Activated naive CD8-positive, alpha-beta T cell treated with anti-CD3 and anti-CD28 coated beads for 36 hours (primary cell): ENCODE measurements at places on chromosomes 4 and X.

DNA sequence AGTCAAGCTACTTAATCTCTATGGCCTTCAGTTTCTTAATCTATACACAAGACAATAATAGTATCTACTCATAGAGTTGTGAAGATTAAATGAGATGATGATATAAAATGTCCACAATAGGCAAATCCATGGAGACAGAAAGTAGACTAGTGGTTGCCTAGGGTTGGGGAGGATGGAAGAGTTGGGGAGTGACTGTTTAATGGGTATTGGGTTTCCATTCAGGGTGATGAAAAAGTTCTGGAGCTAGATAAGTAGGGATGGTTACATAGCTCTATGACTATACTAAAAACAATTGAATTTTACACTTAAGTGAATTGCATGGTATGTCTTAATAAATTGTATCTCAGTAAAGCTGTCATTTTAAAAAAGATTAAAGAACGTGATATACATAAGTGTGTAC lies 35.7 kb downstream of the BCORL1 start:
- H3K27me3 ChIP-seq, result no peaks in the 10 kb centered on the region
- no peak for DNase-seq

DNA sequence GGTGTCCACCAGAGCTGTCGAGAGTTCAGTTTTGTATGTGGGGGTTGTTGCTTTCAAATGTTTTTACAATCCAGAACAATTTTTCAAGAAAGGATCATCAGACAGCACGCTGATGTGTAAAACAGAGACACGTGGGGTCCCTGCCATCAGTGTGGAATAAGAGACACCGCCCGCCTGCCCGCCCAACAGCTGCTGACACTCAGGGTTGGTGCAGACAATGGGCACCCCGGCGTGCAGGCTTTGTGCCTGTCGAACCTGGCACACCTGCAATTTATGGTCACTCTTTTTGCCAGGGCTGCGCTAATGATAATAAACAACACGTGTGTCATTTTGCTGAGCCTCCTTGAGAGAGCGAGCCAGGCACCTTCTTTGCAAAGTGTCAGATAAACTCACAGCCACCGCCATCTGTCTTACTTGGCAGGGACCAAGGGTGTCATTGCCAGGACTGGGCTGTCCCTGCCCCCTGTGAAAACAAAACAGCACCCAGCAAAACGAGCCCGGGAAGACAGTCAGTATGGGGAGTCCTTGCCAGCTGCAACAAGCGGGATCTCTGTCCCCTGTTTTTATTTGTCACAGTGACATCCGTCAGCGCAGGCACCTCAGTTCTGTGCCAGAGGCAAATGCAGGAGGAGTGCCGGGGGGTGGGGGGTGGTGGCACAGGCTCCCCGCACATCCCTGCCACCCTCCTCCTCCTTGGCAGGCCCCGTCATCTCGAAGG lies 69.1 kb downstream of the PSAPL1 start:
- DNase-seq, result no peak
- no peak overlapping the region for H3K27ac ChIP-seq
- H3K4me1 ChIP-seq, result no peaks in the 10 kb centered on the region
- no peaks in the 10 kb centered on the region for H3K27me3 ChIP-seq

DNA sequence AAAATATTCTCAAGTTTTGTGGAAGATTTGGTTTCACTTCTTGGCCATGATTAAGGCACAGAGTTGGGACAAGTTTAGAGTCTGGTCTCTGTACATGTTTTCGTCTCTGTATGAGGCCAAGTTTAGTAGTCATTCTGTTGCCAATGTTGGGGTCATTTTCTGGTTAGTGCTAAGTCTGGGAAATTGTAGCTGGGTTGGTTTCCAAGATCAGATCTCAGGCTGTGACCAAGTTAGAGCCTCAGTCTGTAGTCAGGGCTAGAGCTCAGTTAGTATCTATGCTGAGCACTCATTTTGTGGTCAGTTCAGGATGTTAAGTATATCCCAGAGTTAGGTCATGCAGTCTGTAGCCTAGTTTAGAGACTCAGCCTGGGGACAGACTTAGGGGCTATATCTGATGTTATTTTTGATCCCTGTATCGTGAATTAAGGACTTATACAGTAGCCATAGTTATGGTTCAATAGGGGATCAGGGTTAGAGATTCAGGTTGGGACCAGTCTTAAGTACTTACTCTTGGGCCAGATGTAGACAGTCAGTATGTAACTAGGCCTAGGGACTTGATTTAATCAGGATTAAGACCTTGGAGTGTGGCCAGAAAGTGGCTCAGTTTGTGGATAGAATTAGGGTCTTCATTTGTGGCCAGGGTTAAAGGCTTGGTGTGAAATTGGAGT lies 6.6 kb upstream of the ENOX2 start:
- H3K36me3 ChIP-seq, result no peaks in the 10 kb centered on the region
- no peak overlapping the region for H3K4me3 ChIP-seq
- DNase-seq, result no peak
- no peaks in the 10 kb centered on the region for H3K27me3 ChIP-seq
- H3K4me1 ChIP-seq, result no peaks in the 10 kb centered on the region

DNA sequence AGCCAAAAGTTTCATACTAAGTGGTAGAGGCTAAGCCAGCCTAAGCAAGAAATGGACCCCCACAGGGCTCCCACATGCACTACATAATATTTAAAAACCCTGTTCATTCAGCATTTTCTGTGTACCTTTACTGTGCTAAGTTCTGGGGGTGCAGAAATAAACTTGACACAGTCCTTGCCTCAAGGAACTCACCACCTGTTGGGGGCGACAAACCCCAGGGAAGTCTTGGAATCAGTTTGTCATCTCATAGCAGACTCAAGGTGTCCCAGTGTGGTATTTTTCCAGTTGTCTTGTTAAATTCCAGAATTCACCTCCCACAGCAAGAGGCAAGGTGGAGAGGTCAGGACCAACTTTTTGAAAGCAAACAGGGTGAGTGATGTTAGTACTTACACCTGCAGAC lies 43.1 kb downstream of the ATG4A start:
- no peak overlapping the region for H3K27ac ChIP-seq
- no peak for DNase-seq
- H3K4me1 ChIP-seq, result no peaks in the 10 kb centered on the region
- no peaks in the 10 kb centered on the region for H3K27me3 ChIP-seq
- no peak overlapping the region for H3K4me3 ChIP-seq

DNA sequence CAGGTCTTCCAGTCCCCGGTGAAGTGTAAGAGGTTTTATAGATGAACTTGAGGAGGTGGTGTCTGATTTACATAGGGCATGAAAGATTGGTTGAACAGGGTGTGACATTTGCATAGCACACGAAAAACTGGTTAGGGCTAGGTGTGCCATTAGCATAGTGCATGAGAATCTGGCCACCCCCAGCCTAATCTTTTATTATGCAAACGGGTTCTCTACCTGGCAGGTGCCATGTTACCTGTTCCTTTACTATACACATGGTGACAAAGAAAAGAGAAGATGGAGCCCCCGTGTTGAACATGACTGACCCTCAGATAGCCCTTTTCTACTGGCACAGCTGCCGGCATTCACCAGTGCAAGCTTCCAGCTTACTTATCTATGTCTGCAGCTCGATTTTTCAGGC lies 71.0 kb downstream of the UCHL1 start:
- H3K4me1 ChIP-seq, result no peaks in the 10 kb centered on the region
- peaks cover 4% of the 10 kb centered on the region for H3K27me3 ChIP-seq
- H3K27ac ChIP-seq, result no peak overlapping the region
- DNase-seq, result no peak
- H3K4me3 ChIP-seq, result no peak overlapping the region

GRCh38 chr4:76430519-76431388 lies 4.3 kb upstream of the SHROOM3 start:
- H3K4me1 ChIP-seq, result no peaks in the 10 kb centered on the region
- no peak for DNase-seq
- H3K27me3 ChIP-seq, result peaks cover 17% of the 10 kb centered on the region
- no peaks in the 10 kb centered on the region for H3K36me3 ChIP-seq
- H3K27ac ChIP-seq, result no peak overlapping the region
- no peak overlapping the region for H3K4me3 ChIP-seq

GRCh38 chr4:28481565-28481964 lies 1620.9 kb downstream of the STIM2 start:
- no peaks in the 10 kb centered on the region for H3K4me1 ChIP-seq
- no peaks in the 10 kb centered on the region for H3K27me3 ChIP-seq
- no peak overlapping the region for H3K27ac ChIP-seq

- H3K27me3 ChIP-seq, result no peaks in the 10 kb centered on the region
- no peaks in the 10 kb centered on the region for H3K36me3 ChIP-seq
- H3K4me1 ChIP-seq, result no peaks in the 10 kb centered on the region
- DNase-seq, result no peak
These were observed 14.4 kb upstream of the SOD3 start for GRCh38 chr4:24780936-24781495.

DNA sequence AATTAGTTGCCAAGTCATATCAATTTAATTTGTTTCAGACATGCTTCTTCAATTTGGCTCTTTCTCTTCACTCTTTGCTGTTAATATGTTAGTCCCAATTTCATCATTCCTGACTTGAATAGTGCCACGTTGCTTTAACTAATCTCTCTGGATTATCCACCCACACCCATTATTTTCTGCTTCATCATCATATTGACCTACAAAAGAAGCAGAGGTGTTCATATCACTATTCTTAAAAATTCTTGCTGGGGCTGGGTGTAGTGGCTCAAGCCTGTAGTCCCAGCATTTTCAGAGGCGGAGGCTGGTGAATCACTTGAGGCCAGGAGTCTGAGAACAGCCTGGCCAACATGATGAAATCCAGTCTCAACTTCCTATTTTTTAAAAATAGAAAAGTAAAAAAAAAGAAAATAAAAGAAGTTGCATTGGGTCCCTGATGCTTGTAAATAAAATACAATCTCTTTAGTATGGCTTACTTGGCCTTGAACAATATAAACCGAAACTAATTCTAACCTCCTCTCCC lies 65.7 kb upstream of the KCNIP4 start:
- no peak overlapping the region for H3K4me3 ChIP-seq
- no peaks in the 10 kb centered on the region for H3K4me1 ChIP-seq
- H3K36me3 ChIP-seq, result no peaks in the 10 kb centered on the region

GRCh38 chr4:112751447-112751846 lies 114.5 kb downstream of the LARP7 start:
- no peak overlapping the region for H3K4me3 ChIP-seq
- peaks cover 14% of the 10 kb centered on the region for H3K27me3 ChIP-seq
- peaks cover 11% of the 10 kb centered on the region for H3K4me1 ChIP-seq
- DNase-seq, result no peak
- no peak overlapping the region for H3K27ac ChIP-seq

GRCh38 chr4:109809655-109810054 lies 5.9 kb upstream of the GAR1 start:
- peaks cover 2% of the 10 kb centered on the region for H3K4me1 ChIP-seq
- DNase-seq, result no peak
- no peaks in the 10 kb centered on the region for H3K36me3 ChIP-seq
- no peak overlapping the region for H3K27ac ChIP-seq
- H3K4me3 ChIP-seq, result no peak overlapping the region
- H3K27me3 ChIP-seq, result peaks cover 6% of the 10 kb centered on the region

DNA sequence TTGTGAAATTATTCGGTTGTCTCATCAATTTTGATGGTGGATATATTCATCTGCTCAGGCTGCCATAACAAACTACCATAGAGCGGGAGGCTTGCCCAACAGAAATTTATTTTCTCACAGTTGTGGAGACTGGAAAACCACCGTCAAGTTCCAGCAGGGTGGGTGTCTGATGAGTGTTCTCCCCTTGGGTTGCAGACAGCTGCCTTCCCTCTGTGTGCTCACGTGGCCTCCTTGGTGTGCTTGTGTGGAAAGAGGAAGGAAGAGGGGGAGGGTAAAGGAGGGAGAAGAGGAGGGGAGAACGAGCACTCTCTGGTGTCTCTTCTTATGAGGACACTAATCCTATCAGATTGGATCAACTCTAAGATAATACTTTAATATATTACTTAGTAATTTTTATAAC lies 123.8 kb upstream of the TEX13D start:
- H3K27ac ChIP-seq, result peak overlapping the region; percentile 59
- H3K4me1 ChIP-seq, result peaks cover 13% of the 10 kb centered on the region
- H3K36me3 ChIP-seq, result peaks cover 4% of the 10 kb centered on the region

DNA sequence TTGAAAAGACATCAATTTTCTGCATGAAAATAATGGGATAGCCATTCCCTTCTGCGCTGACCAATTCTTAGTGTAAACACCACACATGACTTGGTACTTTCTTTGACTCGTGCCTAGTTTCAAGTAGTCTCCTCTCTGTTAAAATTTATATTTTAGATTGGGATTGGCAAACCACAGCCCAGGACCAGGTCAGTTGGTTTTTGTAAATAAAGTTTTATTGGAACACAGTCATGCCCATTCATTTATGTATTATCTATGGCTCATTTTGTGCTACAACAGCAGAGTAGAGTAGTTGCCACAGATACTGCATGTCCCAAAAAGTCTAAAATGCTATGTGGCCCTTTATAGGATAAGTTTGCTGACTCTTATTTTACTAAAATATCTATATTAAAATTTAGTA lies 46.7 kb downstream of the BMX start:
- peaks cover 7% of the 10 kb centered on the region for H3K27me3 ChIP-seq
- H3K36me3 ChIP-seq, result no peaks in the 10 kb centered on the region
- H3K27ac ChIP-seq, result no peak overlapping the region
- H3K4me1 ChIP-seq, result no peaks in the 10 kb centered on the region
- no peak overlapping the region for H3K4me3 ChIP-seq

DNA sequence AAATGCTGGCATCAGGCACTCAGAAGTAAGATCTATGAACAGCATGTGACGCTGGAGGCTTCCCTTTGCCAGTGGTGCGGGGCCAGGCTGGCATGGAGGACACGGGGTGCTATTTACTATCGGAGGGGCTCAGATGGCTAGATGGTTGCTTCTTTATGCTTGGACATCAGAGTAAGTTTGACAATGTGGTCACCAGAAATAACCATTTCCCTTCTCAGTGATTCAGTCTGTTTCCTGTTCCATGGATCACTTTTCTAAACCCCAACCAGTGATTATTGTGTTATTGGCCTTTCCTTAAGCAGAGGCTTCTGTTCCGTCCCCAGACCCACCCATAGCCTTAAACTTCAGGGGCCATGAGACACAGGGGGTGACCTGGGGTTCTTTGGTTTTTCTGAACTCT lies 55.4 kb upstream of the DHX15 start:
- no peak overlapping the region for H3K4me3 ChIP-seq
- DNase-seq, result no peak
- H3K27ac ChIP-seq, result no peak overlapping the region
- H3K27me3 ChIP-seq, result peaks cover 16% of the 10 kb centered on the region

GRCh38 chrX:37745354-37745753 lies 34.5 kb upstream of the CYBB start:
- H3K27me3 ChIP-seq, result no peaks in the 10 kb centered on the region
- H3K36me3 ChIP-seq, result no peaks in the 10 kb centered on the region
- peak; percentile 62 for DNase-seq
- H3K27ac ChIP-seq, result peak overlapping the region; percentile 73

GRCh38 chrX:154735695-154736393 lies 15.0 kb downstream of the GAB3 start:
- H3K36me3 ChIP-seq, result peaks cover 7% of the 10 kb centered on the region
- peak overlapping the region; percentile 87 for H3K27ac ChIP-seq
- no peak for DNase-seq
